ENCODE measurements at places on chromosomes 6 and 20.
A peak's percentile ranks its signal among the peaks of the same experiment; 100 is the strongest.

DNA sequence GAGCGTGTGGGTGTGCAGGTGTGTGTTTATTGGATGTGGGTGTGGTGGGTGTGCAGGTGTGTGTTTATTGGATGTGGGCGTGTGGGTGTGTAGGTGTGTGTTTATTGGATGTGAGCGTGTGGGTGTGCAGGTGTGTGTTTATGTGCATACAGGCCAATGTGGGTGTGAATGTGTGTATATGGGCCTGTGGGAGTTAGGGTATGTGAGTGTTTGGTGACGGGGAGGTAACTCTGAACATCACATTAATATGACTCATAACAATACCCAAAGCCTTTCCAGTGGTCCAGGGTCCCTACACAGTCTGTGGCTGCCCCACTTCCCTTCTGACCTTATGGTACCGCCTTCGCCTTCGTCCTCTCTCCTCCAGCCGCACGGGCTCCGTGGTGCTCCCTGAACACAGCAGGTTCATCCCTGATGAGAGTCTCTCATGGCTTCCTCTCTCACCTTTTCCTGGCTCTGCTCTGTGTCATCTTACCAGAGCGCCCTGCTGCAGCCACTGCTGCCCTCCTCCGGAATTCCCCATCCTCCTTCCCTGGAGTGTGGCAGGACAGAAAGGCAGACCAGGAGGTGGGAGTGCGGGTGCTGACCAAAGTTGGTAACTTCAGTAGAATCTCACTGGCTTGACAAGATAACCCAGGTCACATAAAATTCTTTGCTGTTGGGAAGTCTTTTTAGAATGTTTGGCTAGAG lies 80.0 kb downstream of the SLC2A10 start:
- no peak for DNase-seq

- DNase-seq = no peak
Observed at GRCh38 chr6:117676577-117677218, 1.4 kb downstream of the NUS1 start.

DNA sequence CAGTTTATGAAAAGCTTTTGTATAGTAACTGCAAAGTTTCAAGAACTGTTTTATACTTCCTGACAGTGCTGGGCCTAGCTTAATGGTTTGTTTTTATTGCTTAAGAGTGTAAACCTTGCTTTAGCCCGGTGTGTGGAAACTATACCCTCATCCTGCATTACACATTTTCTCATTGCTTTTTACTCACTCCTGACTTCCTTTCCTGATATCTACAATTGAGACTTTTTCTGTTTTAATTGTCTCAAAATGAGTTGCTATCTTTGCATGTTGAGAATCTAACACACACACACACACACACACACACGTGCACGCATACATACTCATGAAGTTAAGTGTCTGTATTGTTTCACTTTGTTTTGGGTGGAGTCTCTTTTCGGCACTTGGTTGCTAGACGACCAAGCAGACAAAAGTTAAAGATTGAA lies 16.7 kb downstream of the BMP2 start:
- no peak for DNase-seq

- DNase-seq = no peak
Observed at GRCh38 chr6:90440586-90441283, 144.1 kb upstream of the BACH2 start.

- peak; percentile 5 for DNase-seq
Observed at GRCh38 chr6:41430875-41431274, 95.5 kb downstream of the NCR2 start.

GRCh38 chr6:81023007-81023582 lies 729.4 kb downstream of the TENT5A start:
- DNase-seq = no peak

DNA sequence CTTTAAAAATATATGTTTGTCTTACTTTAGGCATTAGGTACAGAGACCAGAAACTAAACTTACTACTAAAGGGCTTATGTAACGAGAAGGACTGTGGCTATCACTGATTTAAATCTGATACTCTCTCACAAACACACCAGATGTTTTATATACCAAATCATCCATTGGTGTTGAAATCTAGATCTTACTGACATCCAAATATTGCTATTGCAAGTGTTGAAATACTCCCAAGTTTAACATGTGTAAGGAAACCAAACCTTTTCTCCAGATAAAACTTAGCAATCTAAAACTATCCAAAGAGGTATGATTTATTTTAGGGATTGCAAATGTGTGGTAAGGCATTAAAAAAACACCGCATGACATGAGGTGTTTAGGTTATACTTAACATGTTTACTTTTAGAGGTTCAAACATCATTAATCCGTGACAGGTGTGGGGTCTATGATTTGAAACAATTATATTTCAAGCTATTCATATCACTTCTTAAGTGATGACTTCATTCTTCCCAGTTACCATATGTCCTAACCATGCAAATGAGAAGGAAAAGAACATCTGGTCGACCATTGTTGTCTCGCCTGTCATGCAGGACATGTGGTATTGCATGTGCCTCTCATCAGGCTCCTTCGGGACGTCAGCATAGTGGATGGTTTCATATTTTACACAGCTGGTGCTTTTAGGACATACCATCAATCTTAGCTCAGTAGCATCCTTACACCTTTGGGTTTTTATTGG lies 168.3 kb upstream of the SPACA1 start:
- no peak for DNase-seq

- no peak for DNase-seq
Observed at GRCh38 chr20:53652859-53653517, 59.3 kb upstream of the ZNF217 start.

DNA sequence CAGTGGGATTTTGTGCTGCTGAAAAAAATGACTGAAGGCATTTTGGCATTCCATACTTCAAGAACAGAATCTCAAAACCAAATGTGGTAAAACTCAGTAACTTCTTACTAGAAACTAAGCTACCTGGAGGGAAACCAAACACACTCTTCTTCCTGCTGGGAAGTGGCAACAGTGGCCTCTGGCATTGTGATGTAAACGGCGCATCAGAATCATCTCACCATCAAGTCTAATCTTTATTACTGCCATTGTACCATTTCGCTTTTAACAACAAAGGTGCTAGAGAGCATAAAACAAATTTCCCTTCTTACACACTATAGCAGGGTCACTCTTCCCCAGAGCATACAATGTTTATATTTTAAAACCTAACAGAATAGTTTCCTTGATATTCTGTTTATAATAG lies 101.6 kb upstream of the CEP162 start:
- DNase-seq = no peak

DNA sequence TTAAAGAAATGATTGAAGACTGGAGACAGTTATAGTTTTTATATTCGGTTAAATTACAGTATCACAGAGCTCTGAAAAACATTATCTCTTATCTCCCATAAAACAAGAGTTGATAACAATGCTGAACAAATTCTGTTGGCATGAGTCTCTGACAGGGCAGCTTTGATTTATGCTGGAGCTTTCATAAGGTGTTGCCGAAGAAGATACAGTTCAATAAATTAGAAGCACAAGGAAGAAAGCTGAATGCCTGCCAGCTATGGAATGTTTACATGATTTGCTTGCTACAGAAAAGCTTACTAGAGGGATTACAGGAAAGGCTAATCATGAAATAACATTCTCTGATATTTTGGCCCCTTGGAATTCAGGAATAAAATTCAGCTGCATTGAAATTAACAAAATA lies 431.9 kb upstream of the GJE1 start:
- no peak for DNase-seq

- peak; percentile 66 for DNase-seq
Observed at GRCh38 chr20:23021951-23022350, 13.2 kb upstream of the SSTR4 start.

DNA sequence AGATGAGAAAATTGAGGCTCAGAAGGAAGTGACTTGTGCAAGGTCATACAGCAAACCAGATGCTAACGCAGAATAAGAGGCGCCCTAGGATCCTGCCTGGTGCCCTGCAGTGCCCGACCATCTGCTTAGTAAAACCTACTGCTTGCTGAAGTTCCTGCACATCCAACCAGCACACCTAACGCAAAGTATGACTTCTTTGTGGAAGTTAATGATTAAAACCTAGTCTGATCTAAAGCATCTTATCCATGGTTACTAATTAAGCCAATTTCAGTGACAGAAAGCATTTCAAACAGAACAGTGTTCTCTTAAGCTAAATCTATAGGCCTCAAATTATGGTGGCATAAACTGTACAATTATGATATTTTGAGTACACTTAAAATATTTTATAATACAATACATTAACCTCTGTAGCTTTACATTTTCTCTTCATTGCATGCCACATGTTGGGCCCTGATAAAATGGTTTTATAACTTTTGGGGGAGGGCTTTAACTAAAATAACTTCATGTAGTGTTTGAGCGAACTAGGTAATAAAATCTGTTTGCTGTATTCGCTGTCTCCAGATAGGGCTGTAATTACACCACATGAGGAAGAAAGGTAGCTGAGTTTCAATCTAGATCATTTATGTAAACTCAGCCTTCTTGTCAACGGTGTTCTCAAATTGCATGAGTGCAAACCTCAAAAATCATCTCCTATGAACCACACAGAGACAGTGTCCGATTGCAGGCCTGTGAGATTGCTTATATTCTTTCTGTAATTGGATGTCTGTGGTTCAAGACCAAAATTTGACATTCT lies 37.5 kb upstream of the BEND3 start:
- DNase-seq = no peak

- DNase-seq = no peak
Observed at GRCh38 chr6:62614442-62614841, 328.4 kb upstream of the KHDRBS2 start.

DNA sequence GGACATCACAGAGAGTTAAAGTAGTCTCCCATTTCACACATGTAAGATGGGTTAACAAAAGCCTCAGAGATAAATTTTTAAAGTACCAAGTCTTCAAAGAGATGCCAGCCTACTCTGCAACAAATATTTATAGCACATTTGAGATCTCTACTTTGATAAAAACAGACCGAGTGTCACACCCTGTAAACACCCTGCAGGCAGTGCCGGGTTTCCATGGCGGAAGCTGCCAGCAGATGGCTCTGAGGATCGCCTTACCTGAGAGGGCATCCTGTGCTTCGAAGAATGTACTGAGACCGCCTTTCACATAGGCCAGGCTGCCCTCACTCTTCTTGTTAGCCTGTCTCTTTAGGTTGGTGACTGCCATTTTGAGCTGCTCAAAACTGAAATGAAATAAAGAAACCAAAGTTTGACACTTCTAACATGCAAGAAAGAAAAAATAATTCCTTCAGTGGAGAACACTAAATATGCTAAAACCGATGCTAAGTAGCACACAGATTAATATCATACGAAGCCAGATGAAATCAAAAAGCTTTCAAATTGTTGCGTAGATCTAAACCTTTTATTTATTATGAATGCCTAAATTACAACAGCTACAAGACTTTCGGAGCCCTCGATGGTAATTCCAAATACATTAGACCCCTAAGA lies 39.3 kb downstream of the HUS1B start:
- DNase-seq = no peak

DNA sequence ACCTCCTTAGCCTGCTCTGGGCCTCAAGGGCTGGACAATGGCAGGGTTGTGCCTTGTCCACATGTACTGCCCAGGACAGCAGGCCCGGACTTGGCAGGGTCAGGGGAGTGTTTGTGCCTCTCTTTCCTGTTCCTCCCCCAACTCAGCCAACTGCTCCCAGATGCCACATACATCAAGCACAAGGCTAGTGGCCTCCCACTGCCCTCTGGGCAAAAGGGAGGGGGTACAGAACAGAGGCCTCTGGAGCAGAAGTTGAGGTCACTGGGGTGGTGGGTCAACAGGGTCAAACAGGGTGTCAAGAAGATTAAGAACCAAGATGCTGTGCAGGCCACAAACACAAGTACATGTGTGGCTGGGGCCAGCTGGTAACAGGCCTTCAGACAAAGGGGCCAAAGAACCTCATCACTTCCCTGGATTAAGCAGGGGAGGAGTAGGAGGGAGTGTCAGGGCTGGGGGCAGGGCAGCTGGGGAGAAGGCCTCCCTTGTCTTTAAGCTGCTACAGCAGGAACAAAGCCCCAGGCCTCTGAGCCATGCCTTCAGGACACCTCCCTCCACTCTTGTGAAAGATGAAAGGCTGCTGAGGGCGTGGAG lies 36.0 kb downstream of the KCNK5 start:
- no peak for DNase-seq

DNA sequence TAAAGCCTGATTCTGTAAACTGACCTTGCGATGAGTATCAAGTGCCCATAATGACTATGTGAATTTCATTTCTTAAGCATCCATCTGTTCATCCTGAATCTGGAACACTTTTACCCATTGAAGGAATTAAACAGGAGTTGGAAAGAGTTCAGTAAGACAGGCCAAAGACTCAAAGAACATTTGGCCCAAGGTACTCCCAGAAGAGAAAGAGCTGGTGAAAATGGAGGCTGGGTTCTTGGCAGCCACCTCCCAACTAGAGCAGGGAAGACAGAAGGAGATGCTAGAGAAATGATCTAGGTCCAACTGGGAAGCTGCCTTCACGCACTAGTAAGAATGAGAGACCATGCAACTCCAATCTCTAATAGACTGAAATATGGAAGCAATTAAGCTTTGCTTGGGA lies 290.8 kb upstream of the RNF24 start:
- no peak for DNase-seq

DNA sequence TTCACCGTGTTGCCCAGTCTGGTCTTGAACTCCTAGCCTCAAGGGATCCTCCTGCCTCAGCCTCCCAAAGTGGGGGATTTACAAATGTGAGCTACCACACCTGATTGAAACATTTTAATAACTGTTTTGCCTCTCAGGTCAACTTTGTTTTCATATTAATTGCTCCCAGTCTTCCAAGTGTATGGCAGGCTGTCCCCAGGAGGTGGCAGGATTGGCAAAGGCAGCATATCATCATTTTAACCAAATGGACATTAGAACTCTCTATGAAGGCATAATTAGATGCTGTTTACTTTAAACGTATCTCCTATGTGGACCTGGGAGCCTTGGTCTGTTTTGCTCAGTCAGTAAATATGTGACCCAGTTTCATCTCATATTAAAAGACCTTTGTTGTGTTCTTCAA lies 59.2 kb upstream of the CSE1L start:
- DNase-seq = no peak

DNA sequence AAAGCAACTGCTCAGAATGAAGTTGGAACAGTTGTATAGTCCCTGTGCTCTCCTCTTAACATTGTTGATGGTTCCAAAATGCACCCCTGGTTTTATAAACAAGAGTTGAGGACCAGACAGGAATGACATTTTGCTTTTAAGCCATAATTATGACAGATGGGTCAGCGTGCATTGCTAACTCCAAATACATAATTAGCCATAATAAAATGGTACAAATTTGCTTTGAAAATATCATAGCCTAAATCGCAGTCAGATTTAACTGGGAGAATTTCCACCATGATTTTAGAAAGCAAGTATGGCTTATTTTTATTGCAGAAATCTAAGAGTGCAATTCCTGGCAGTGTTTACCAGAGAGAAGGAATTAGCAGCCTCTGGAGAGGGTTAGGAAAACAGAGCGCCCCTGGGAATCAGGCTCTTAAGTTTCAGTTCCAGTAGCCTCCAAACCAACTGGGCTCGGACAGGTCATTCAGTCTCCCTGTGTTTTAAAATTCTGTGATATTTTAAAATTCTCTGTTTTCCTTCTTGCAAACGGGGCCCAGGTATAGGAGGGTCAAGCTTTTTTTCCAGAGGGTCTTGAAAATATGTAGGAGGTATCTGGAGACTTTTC lies 302.3 kb downstream of the TBC1D7 start:
- no peak for DNase-seq

GRCh38 chr6:92748131-92748530 lies 671.2 kb downstream of the EPHA7 start:
- DNase-seq = no peak

GRCh38 chr6:18359237-18359885 lies 27.8 kb upstream of the RNF144B start:
- no peak for DNase-seq
